ENCODE measurements at places on chromosomes 7 and 10.
A peak's percentile ranks its signal among the peaks of the same experiment; 100 is the strongest.

GRCh38 chr10:94353336-94353735, 9.4 kb downstream of the NOC3L start:
- DNase-seq, result no peak

DNA sequence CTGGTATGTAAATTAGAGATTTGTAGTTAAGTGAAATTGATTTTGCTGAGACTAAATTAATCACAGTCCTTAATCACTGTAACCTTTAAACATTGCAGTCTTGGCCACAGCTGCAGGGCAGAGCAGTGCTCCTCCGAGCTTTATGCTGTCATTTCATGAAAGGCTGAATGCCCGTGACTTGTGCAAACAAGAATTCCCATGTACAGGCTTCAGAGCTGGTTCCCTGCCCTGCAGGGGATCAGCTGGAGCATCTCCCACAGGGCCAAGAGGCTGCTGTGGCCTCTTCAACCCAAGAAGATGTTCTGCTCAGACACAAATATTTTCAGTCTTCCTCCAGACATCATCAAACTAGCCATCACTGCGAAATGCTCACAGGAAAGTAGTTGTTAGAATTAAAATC, 419.1 kb downstream of the AUTS2 start:
- DNase-seq, result no peak

GRCh38 chr10:79406683-79407422, 38.6 kb downstream of the ZCCHC24 start:
- DNase-seq, result no peak

DNA sequence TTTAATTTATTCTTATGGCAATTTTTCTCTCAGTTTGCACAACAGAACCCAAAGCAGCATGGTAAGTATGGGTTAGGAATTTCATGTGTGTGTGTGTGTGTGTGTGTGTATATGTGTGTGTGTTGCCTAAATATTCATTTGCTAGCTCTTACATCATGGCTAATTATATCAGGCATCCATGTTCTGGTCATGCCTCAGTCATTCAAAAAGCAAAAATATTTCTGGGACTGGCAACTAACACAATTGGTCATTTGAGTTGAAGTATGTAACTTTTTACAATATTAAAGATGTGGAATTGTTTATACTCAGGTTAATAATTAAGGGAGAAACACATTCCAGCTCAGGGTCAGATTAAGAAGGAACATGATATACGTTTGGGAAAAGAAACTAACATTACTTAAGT, 67.6 kb upstream of the PHYHIPL start:
- no peak for DNase-seq

DNA sequence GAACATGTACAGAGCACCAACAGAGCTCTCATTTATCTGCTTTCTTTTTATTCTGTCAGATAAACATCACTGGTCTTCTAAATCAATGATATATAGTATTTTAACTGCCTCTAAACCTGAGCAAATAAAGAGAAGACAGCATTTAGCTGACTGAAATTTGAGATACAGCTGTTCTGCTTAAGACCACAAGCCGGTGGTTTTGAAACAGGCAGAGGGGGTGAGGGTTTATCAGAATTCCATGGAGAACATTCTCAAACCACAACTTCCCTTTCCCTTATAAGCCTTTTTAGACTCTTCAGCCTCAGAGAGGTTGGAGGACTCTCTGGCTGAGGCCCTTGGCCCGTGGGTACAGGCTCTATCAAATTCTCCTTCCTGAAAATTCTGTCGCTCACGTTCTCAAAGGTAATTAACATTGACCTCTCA, 87.4 kb upstream of the RSU1 start:
- no peak for DNase-seq

- peak; percentile 55 for DNase-seq
These were observed 29.1 kb upstream of the CALD1 start for GRCh38 chr7:134750083-134751062.

DNA sequence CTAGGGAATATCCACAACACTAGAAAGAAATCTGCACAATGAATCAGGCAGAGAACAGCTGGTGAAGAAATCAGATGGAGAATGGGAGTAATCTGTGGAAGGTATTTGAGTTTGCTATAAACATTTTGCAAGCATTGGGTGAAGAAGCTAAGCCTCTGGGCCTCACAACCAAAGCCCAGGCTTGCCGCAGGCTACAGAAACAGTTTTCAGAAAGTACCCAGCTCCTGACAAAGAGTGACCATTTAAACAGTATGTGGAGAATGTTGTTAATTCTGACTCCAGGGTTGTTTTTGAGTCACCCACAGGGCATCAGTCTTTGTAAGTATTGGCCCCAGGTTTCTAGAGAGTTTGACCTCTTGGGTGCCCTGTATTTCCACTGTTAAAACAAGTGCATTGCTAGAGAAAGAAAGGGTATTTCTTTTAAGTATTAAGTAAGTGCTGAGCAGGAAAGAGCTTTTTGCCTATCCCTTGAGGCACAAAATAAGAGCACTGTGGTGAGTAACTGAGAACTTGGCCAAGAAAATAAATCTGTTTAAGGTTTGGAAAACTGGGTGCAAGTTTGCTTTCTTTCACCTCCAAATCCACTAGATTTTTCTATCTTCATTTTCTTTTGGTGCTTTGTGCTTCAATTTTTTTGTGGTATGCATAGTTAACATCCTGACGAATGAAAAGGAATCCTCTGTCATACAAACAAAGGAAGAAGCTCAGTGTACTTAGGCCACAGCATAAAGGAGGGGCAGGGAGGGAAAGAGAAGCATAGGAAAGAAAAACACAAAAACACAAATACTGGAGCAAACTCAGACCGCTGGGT, 691.8 kb downstream of the SUGCT start:
- no peak for DNase-seq

GRCh38 chr10:116437076-116437692, 9.5 kb downstream of the PNLIPRP3 start:
- no peak for DNase-seq

- no peak for DNase-seq
These were observed 27.5 kb upstream of the AMZ1 start for GRCh38 chr7:2660359-2661095.

DNA sequence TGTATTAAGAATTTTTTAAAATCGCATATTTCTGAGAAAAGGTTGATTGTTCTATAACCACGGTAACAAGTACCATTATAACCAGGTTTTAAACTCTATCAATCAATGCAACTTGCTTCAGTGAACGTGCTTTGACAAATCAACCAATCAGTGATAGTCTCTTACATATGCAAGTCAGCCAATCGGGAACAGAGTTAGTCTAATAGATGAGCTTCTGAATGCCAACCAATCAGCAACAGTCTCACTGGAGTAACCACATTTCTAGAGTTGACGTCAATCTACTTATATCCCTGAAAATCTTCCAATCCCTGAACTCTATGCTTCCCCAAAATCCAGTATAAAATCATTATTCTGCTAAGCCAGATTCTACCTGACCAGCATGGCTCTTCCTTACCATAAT, 44.7 kb upstream of the TRUB1 start:
- no peak for DNase-seq

GRCh38 chr10:32151871-32152270, 95.6 kb upstream of the KIF5B start:
- no peak for DNase-seq

DNA sequence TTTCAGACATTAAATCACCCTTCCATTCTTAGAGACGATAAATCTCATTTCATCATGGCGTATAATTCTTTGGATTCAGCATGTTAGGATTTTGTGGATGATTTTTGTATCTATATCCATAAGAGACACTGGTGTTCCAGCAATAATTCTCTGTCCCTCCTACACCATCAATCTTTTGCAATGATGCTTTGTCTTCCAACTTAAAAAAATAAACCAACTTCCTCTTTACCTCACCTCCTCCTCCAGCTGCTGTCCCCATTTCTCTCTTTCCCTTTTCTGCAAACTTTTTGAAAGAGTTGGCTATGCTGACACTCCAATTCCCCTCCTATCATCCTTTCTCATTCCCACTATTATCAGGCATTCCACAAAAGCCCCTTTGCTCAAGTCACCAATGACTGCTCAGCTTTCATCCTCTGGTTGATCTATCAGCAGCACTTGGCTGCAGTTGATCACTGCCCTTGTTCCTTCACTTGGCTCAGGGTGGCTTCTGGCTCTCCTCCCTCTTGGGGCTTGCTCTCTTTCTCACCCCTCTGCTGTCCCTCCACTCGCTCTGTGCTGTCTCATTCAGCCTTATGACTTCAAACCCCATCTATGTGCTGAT, 130.0 kb downstream of the ARHGAP22 start:
- no peak for DNase-seq

- DNase-seq, result no peak
These were observed 126.7 kb downstream of the DPP6 start for GRCh38 chr7:154178895-154179294.

GRCh38 chr7:18939771-18940592, 177.5 kb downstream of the TWIST1 start:
- no peak for DNase-seq

GRCh38 chr7:90955641-90956207, 308.5 kb upstream of the FZD1 start:
- DNase-seq, result no peak

DNA sequence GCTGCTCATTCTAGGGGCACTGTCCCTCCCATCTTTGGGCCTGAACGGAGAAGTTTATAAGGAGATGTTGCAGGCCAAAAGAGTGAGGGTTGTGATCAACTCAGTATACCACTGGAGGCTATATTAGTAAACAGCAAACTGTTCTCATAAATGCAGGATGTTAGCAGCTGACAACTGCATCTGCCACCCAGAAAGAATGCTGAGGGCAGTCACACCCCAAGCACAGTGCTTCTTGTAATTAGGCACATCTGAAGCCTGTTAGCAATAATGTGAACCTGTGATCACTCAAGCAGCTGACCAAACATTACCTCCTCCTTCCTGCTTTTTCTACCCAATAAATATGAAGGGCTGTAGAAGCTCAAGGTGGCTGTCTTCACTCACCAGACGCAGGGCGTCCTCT, 38.4 kb upstream of the ZNF138 start:
- DNase-seq, result no peak

- DNase-seq, result no peak
These were observed 117.3 kb downstream of the VTI1A start for GRCh38 chr10:112564337-112564736.

DNA sequence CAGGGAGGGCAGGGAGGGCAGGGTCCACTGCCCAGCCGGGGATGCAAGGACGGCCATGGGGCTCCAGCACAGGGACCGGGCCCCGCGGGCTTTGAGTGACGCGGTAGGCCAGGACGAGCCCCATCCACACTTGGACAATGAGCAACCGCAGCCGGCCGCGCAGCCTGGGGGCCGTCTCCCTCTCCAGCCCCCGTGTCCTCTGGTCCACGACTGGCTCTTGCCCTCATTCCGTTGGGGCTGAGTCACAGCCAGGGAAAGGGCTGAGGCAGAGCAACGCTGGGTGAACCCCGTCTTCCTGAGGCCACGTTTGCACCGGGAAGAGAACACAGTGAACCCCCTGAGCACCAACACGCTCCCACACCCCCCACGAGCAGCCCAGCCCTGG, 23.7 kb downstream of the SHH start:
- DNase-seq, result no peak

DNA sequence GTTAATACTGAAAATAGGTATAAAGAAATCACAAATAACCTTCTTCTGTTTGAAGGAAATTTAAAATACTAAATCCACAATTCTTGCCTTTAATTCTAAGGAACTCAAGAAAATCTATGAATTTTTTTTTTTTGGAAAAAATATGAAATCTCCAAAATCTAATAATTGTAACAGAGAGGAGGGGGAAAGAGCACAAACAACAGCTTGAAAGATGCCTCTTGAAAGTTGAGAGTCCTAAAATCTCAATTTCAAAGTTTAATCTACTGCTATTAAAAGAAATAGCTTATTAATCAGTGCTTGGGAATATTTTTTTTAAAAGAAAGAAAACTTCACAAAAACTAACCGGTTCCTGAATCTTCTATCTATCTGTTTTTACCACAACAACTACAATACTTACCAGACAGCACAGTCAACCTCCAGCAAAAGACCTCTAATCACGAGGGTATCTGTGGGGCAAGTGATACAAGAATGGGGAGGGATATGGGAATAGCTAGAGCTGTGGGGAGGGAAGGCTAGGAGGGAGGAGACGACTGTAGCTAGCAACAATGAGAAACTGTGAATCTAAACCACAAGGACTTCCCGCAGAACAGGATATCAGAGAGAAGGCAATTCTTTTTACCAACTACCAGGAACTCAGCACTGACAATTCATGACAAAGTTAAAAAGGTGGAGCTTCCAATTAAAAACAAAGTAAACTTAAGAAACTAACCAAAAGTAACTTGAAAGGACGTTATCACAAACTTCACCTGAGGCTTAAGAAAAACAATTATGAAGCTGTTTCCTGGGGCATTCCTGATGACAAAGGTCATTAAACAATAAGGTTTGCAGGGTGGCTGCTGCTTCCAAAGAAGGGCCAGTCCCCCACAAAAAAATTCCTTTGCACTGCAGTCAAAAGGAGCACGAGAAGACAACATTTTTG, at the start of gene USP54:
Gene USP54 (minus strand): TSS at position 462 of the 919 bp plus-strand sequence. CDS start 15,684 bp downstream, outside the sequence.
- no peak for DNase-seq

- no peak for DNase-seq
These were observed 70.3 kb upstream of the GSDME start for GRCh38 chr7:24827589-24827988.

Data from stimulated activated naive CD4-positive, alpha-beta T cell (primary cell).